ENCODE measurements at places on chromosomes 5 and 9.

DNA sequence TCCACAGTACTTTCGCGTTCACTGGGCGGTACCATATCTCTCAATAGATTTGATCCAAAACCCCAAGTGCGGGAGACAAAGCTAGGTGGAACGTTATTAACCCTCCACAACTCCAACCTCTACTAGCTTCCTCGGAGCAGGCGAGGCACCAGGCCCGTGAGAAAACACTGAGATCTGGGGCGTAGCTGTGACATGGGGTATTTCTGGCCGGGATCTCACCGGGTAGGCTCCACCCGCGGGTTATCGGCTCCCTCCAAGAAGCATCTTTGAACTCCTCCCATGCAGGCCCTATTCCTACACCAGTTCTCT lies 350 bp upstream of the SLC25A46 start:
- DNase-seq = no peak

- DNase-seq = no peak
Observed at GRCh38 chr5:130206686-130207085, 302.4 kb downstream of the CHSY3 start.

DNA sequence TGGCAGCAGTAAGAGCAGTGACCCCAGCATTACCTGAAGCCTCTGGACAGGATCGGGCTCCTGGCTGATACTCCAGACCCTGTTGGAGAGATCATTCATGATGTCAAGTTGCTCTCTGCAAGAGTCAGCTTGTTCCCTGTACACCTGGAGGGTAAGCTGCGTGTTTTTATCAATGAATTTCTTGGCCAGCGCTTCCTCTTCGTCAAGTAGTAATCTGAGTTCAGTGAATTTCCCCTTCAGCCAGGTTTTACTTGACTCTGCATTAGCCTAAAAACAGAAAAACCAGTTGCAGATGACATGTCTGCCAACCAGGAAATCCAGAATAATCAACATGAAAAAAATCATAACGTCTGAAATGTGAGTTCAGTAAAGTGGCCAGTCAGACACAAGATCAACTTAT lies 19.1 kb downstream of the TRIM14 start:
- no peak for DNase-seq

GRCh38 chr9:114196979-114197622 lies 41.8 kb downstream of the COL27A1 start:
- no peak for DNase-seq

DNA sequence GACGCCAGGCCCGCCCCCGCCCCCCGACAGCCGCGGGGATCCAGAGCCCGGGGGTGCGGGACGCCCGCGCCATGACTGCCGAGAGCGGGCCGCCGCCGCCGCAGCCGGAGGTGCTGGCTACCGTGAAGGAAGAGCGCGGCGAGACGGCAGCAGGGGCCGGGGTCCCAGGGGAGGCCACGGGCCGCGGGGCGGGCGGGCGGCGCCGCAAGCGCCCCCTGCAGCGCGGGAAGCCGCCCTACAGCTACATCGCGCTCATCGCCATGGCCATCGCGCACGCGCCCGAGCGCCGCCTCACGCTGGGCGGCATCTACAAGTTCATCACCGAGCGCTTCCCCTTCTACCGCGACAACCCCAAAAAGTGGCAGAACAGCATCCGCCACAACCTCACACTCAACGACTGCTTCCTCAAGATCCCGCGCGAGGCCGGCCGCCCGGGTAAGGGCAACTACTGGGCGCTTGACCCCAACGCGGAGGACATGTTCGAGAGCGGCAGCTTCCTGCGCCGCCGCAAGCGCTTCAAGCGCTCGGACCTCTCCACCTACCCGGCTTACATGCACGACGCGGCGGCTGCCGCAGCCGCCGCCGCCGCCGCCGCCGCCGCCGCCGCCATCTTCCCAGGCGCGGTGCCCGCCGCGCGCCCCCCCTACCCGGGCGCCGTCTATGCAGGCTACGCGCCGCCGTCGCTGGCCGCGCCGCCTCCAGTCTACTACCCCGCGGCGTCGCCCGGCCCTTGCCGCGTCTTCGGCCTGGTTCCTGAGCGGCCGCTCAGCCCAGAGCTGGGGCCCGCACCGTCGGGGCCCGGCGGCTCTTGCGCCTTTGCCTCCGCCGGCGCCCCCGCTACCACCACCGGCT lies 1.0 kb downstream of the FOXE1 start:
- peak; percentile 17 for DNase-seq

- no peak for DNase-seq
Observed at GRCh38 chr9:121966706-121967105, 126.4 kb downstream of the TTLL11 start.

- no peak for DNase-seq
Observed at GRCh38 chr9:7209016-7209715, 451.4 kb downstream of the KDM4C start.

GRCh38 chr9:95028853-95029219 lies 288.7 kb downstream of the FANCC start:
- no peak for DNase-seq

GRCh38 chr9:125545845-125546244 lies 161.2 kb downstream of the MAPKAP1 start:
- DNase-seq = no peak

DNA sequence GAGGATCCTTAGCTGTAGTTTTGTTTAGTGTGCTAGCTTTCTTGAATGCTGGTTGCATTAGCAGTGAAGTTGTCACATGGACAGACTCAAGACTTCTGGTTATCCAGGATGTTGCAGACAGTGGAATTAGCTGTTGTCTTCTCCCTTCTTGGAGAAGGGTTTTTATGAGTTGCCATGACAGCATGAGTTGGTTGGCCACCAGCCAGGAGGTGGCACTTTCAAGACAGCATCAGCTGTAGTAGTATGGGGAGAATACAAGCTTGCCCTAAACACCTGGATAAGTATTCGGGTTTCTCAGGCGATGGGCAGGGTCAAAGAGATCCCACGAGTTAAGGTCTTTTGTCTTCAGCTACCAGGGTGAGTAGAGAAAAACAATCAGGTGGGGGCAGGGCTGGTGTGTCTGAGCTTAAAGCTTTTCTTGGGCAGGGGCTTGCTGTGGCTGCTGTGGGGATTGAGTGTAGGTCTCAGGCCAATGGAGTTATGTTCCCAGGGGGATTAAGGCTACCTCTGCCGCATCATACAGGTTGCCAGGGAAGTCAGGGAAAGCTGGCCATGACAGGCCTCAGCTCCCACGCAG lies 7.7 kb upstream of the C5orf47 start:
- no peak for DNase-seq

DNA sequence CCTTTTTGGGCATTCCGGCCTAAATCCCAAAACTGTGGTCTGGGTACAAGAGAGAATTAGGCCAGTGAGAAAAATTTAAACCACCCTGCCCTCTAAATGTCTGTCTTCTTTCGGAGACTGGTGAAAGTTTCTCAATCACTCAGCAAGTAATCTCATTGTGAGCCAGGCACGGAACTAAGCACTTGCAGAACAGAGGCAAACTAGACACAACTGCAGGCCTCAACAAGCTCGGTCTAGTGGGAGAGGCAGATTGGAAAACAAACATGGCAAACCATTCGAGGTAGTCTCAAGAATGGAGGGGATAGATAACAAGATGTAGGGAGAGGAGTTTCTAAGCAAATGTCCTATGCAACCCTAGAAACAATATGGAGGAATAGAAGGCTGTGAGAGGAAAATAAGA lies 8.9 kb upstream of the C5orf58 start:
- no peak for DNase-seq

DNA sequence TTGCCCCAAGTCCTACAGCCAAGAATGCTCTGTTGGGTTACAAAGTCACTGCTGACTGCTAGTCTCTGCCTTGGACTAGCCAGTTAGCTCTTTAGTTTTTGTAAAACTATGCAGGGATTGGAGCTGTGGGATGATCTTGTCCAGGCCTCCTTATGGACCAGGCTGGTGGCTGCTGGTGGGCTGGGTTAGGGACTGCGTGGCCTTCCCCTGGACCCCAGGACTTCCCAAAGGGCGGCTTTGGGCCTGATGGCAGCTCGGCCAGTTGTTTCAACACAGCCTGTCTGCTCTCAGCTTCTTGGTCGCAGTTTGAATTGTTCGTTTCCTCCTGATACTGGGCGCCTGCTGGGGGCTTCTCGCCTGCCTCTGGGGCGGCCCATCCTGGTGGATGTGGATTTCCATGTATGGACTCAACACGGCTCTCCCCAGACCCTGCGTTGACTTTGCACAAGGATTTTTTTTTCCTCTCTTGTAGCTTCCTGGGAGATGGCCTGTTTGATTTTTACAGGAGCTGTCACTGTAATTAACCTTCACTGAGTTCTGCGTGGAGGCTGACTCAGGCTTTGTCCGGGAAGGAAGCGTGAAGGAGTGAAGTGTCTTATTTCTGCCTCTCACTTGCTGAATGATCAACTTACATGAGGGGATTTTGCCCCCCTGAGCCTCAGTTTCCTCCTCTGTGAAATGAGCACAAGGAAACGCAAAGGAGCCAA lies 91.9 kb upstream of the NEURL1B start:
- DNase-seq = no peak

GRCh38 chr5:5341531-5342292 lies 80.8 kb upstream of the ICE1 start:
- no peak for DNase-seq

DNA sequence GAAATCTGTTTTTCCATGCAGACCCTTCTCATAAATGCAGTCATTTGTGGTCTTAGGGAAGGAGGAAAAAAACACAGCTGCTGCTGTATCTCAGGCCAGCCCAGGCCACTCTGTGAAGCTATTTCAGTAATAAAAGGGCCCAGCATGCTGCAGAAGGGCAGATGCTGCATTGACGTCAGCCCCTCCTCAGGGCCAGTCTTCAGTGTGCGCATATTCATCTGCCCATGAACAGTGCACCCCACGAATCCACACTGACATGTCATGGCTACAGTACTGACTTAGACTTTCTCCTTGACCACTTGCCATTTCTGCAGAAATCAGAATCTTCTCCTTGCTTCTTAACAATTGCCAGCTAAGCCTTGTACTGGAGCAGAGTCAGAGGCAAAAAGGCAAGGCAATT lies 304.7 kb downstream of the GABRG2 start:
- DNase-seq = no peak

- no peak for DNase-seq
Observed at GRCh38 chr5:113203916-113204315, 227.3 kb downstream of the DCP2 start.

- DNase-seq = no peak
Observed at GRCh38 chr9:12862611-12863410, 88.0 kb downstream of the LURAP1L start.

All from stimulated activated CD8-positive, alpha-beta memory T cell treated with anti-CD3 and anti-CD28 coated beads, Interleukin-7, amount 100 ng/mL, for 1 hour (primary cell).